HFF-Myc (cell line): ENCODE measurements at places on chromosomes 5 and 9.

DNA sequence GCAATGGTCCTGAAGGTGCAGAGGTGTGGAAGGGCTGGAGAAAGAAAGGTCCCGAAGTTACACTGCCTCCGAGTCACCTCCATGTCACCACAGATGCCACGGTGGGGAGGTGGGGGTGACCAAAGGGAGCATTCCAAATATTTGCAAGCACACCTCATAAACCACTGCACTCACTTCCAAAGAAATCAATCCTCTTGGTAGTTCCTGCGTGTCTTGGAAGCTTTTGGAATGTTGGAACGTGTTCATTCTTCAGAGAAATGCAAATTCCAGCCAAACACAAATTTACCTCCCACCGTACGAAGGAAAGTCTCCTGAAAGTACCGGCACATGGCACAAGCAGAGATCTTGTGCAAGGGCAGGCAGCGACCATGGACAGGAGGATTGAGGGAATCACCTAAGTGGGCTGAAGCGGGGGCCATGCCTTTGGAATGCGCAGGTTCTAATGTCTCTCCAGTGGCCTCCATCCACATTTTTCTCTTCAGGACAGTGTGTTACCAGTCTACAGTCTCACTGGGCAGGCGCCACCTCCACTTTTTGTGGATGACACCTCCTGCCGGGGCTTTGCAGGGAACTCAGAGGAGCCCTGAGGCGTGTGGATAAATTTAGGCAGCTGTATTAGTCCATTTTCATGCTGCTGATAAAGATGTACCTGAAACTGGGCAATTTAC is 54.0 kb downstream of the NSUN2 start:
- no peak for DNase-seq

- DNase-seq: no peak
Measured at GRCh38 chr9:136329636-136330405, 2.5 kb downstream of the GPSM1 start.

DNA sequence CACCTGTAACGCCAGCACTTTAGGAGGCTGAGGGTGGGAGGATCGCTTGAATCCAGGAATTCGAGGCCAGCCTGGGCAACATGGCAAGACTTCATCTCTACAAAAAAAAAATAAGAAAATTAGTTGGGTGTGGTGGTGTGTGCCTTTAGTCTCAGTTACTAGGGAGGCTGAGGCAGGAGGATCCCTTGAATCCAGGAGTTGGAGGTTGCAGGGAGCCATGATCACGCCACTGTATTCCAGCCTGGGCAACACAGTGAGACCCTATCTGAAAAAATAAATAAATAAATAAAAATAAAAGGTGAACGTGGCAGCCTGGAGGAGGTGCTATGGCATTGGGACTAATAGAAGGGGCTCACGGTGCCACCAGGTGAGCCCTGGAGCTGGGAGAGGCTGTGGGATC is 7.1 kb downstream of the FGFR4 start:
- no peak for DNase-seq

DNA sequence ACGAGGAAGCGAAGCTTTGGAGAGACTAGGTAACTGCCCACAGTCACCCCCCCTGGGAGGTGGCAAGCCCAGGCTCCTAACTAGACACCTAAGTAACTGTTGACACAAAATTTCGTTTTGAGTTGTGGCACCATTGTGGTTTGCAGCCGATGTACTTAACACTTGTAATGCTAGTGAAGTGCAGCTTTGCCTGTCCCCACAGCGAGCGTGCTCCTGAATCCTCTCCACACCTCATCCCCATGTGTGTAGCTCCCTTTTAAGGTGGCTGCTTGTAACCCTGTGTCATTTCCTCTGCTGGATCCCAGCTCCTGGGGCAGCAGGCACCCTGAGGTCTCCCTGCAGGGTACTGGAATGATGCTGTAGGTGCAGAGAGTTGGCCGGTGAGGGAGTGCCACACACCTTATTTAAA is 114.9 kb downstream of the TRIO start:
- no peak for DNase-seq

- DNase-seq: no peak
Measured at GRCh38 chr5:145466533-145466932, 368.6 kb downstream of the PRELID2 start.

- no peak for DNase-seq
Measured at GRCh38 chr5:132277971-132278853, 16.0 kb upstream of the SLC22A4 start.

- DNase-seq: no peak
Measured at GRCh38 chr5:44797841-44798240, 10.9 kb upstream of the MRPS30 start.

GRCh38 chr5:92927291-92927778 is 653.7 kb downstream of the NR2F1-AS1 start:
- DNase-seq: no peak

- DNase-seq: no peak
Measured at GRCh38 chr5:55857247-55857640, 6.1 kb downstream of the IL31RA start.
